Stimulated activated CD8-positive, alpha-beta memory T cell treated with anti-CD3 and anti-CD28 coated beads, Interleukin-4, amount 100 ng/mL, for 1 hour (primary cell): ENCODE measurements at places on chromosomes 3 and 15.

GRCh38 chr3:82177774-82178173 is 416.3 kb upstream of the GBE1 start:
- no peak for DNase-seq

GRCh38 chr15:33425142-33425541 is 114.4 kb downstream of the RYR3 start:
- DNase-seq = no peak

GRCh38 chr3:108546692-108547091 is 36.3 kb upstream of the MYH15 start:
- no peak for DNase-seq

GRCh38 chr3:129994883-129995559 is 20.5 kb downstream of the TRH start:
- DNase-seq = no peak

GRCh38 chr3:86182606-86183005 is 808.3 kb downstream of the VGLL3 start:
- no peak for DNase-seq
